ENCODE measurements at places on chromosomes 3 and 15.

DNA sequence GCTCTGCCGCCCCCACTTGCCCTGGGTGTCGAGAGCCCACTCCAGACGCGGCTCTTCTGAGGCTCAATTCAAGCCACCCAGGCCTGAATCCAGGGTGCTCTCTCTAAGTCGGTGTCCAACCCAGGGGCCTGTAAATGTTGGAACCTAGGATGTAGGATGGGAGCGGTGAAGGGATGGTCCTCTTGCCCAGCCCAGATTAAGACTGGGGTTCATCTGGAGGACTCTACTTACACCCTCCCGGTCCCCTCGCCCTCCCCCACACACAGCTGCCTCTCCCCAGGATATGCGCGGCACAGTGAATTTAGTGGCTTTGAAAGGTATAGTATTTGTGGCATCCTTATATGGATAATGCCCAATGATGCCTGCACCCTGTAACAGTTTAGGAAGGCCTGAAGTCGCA is 822 bp upstream of the FBN1 start:
- DNase-seq = no peak

DNA sequence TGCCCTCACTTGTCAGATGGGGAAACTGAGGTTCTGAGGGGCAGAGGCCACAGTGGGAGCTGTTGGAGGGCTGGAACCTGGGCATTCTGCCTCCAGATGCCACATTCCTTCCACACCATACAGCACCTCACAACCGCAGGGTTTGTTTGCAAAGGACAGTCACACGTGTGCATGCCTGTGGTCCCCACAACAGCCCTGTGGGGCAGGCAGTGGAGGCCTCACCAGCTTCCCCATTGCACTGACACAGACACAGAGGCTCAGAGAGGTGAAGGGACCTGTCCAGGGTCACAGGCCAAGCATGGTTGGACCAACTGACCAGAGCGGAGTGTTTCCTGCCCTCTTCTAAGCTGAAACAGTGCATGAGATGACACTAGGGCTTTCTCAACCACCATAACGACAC is 75.2 kb upstream of the SEC13 start:
- no peak for DNase-seq

- DNase-seq = no peak
Measured at GRCh38 chr3:146843476-146843875, 238.3 kb upstream of the PLSCR5 start.

DNA sequence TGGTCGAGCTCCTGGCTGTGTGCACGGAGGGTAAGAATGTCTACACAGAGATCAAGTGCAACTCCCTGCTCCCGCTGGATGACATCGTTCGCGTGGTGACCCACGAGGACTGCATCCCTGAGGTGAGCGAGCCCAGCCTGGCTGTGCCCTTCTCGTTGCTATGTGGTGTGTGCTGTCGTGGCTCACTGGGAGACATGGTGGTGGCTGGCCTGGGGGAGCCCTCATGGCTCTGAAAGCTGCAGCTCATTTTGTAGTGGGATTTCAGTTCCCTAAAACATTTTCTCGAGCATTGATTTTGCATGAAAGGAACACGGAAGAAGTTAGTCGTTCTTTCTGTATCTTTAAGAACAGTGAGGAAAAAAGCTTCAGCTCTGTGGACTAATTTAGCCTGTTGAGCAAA is 200.5 kb downstream of the ITPR1 start:
- no peak for DNase-seq

GRCh38 chr15:85492406-85492805 is 112.0 kb downstream of the AKAP13 start:
- DNase-seq = no peak

DNA sequence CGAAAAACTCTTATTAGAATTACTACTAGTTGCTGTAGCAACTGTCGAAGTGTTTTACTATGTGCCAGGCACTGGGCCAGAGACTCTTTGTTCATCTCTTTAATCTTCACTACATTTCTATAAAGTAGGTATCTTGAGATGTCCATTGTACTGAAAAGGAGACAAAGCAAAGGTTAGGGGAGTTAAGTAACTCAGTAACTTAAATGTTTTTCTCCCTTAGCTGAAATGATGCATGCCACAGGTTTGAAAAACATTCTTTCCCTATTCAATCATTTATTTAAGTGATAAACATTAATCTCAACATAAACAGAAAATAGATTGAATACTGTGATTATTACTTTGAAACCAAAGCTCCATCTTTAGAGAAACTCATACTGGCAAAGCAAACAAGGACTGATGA is 776.2 kb downstream of the FHIT start:
- DNase-seq = no peak

GRCh38 chr3:101984356-101984755 is 135.0 kb downstream of the NFKBIZ start:
- DNase-seq = no peak

DNA sequence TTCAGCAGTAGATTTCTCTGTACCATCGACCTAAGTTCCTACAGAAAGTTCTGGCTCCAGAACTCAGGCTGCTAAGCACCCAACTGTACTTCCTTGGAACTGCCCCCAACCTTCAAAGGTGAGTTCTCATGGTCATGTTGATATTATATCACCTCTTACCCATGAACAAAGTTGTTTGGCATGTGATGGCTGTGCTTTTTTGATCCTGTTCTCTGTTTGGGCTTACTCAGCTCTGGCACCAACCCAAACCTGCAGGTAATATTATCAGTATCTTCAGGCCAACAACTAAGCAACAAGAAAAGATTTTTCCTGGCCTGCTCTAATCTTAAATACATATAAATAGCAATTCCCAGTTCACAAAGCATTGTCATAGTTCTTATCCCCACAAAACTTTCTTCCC is 318.7 kb upstream of the LMCD1 start:
- no peak for DNase-seq

DNA sequence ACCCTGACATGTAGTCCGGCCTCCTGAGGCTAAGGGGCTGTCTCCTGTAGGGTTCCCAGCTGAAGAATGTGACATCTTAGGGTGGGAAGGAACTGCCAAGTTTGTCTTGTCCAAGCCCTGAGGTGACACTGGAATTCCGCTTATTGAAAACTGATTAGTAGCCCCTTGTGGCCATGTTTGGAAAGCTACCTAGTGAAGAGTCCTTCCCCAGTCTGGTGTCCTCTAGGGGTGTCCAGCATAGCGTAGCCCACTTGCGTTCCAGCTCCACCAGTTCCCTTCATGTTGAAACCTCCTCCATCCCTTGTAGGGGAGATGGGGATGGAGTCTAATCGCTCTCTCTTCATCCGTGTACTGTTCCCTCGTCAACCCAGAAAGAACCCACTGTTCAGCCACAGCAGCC is 79.5 kb downstream of the CHDH start:
- DNase-seq = no peak

DNA sequence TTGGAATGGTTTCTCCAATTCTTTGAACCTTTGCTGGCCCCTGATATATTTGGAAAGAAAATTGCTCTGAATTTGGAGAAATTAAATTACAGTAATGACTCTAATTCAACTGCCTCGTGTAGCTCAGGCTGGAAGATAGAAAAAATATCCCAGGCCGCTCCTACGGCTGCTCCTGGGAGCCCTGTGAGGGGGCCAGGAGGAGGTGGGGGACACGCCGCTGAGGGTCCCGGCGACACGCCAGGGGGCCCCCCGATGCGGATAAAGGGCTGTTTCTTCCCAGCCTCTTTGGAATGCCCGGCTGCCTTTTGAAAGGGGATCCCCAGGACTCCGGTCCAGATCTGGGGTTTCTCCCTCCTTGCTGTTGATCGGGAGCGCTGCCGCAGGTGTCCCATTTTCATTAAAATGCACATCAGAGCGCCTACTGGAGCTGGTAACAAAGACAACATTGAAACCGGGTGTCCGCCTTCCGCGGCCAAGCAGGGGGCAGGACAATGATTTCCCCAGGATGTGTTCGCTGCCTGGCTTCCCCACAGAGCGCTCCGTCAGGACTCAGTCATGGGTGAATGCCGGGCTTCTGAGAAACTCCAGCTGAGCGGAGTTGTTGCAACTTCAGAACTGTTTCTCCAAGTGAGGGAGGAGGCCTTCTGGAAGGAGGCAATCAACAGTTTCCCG is 200.1 kb upstream of the KBTBD8 start:
- no peak for DNase-seq

DNA sequence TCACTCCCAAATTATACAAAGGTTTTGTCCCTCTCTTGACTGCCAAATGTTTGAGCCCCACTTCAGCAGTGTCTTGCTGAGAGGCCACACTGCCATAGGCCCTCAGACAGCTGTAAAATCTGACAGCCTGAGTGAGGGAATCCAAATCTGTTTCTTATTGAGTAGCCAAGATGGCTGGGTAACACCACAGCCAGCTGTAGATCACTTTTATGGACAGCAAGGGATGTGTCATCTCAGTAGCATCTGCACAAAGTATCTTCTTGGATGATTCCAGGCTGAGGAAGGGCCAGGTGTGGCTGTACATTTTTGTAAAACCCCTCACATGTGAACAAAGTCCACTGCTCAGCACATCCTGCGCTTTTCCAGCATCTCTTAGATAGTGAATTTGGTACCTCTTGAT is 237.0 kb upstream of the LRTM1 start:
- no peak for DNase-seq

GRCh38 chr3:144039661-144040060 is 68.0 kb downstream of the DIPK2A start:
- no peak for DNase-seq

All from Caco-2 (cell line).